ENCODE measurements at places on chromosomes 5 and 9.
A peak's percentile ranks its signal among the peaks of the same experiment; 100 is the strongest.

DNA sequence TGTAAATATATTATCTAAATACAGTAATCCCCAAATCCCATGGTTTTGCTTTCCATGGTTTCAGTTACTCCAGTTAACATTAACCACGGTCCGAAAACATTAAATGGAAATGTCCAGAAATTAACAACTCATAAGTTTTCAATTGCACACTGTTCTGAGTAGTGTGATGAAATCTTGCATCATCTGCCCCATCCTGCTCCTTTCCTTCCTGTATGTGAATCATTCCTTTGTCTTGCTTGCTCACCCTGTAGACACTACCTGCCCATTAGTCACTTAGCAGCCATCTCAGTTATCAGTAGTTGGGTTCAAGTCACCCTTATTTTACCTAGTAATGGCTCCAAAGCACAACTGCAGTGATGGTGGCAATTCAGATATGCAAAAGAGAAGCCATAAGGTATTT lies 1568.5 kb upstream of the WWC1 start:
- DNase-seq = no peak

- no peak for DNase-seq
Measured at GRCh38 chr9:129569502-129570449, 51.1 kb downstream of the C9orf50 start.

- no peak for DNase-seq
Measured at GRCh38 chr5:157253547-157253946, 12.4 kb upstream of the CYFIP2 start.

GRCh38 chr9:75869236-75869635 lies 21.2 kb upstream of the PCSK5 start:
- peak; percentile 12 for DNase-seq

- no peak for DNase-seq
Measured at GRCh38 chr5:74325866-74326265, 314.7 kb downstream of the ENC1 start.

DNA sequence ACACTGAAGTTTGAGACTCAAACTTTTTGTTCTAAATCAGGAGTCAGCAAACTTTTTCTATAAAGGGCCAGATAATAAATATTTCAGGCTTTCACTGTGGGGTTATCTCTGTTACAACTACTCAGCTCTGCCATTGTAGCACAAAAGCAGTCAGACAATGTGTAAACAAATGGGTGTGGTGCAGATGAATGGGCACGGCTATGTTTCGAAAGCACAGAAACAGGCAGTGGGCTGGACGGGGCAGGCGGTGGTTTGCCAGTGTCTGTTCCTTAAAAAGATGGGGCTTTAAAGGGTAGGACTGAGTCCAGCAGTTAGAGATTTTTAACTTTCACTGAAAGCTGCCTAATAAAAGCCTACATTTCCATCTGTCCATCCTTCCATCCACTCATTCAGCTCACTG lies 48.9 kb downstream of the PFDN1 start:
- DNase-seq = no peak

DNA sequence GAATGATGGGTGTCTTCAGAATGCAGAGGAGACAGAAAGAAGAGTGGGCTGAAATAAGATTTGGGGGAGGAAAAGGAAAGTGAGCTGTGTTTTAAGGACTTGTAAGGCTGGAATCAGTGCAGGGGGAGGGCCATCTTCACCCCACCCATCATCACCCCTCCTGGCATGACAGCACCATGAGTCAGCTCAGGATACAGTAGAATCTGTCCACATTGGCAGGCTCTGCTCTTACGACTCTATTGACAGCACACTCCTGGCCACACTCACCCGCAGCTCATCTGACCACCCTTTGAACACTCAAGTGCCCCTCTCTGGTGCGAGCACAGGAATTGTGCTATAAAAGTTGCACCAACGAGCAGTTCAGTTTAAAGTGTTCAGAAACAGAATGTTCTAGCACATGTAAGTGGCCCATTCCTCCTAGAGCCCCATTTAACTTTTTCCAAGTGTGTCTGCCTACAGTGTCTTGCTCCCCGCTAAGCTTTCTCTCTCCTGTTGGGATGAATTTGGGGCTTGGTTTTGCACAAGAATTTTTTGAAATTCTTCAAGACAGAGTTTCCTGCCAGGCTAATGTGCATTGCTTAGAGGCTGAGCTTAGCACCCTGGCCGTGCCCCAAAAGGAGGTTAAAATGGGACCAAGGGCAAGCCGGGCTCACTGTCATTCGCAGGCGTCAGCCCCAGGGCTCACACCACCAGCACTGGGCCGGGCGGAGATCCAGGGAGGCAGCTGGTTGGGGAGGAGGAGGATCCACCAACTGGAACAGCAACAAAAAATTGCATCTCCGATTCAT lies 12.0 kb downstream of the ADRA1B start:
- DNase-seq = no peak

- DNase-seq = no peak
Measured at GRCh38 chr5:6224406-6224805, 153.9 kb downstream of the MED10 start.

DNA sequence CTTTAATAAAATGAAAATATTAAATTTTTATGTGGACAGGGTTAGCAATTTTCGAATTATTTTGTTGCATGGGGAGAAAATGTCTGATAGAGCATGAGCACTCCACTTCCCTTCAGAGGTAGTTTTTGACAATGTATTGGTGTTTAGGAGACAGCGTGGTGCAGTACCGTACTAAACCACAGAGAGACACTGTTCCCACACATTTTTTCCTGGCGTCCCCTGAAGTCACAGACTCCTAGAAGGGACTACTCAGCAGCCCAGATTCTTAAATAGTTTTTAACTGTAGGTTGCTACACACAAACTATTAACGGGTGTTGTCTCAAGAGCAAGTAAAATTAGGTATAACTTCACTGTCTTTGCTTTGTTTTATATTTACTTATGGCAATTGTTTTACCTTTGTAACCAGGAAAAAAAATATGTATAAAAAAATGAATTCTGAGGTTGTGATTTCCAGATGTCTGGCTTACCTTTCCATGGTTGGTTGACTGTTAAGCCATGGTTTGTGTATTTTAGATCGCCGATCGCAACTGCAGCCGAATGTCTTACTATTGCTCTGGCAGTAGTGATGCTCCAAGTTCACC lies 171.2 kb downstream of the DOCK8 start:
- DNase-seq = no peak

- no peak for DNase-seq
Measured at GRCh38 chr5:73104326-73104725, 16.0 kb upstream of the TMEM171 start.

DNA sequence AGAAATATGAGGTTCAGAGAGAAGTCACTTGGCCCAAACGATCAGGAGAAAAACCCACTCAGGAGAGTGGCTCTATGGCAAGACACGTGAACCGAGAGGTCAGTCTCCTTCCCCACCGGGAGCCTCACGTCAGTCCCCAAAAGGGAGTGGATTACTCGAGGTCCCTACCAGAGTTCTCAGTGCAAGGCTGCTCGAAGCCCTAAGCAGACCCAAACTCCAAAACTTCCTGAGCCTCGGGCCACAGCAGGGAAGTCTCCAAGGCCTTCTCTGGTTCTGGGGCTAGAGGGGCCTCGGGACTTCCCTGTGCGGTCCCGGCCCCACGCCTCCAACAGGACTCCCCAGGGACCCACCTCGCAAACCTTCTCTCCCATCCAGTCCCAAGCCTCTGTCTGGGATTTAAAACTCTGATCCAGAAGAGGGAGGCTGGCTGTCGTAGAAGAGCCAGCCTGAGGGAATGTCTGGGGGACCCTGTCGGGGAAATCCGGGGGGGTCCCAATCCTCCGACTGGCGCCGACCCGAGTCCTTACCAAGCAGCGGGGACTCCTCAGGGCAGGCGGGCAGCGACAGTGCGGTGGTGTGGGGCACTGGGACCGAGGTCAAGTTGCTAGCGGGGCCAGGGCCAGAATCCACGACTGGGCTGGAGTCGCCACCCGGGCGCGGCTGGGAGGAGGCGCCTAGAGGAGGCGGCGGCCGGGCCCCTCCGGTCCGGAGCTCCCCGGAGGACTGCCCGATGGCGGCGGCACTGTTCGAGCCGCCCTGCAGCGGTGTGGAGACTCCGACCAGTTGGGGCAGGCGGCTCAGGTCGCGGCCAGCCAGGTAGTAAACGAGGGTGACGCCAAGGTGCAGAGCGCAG lies 679 bp downstream of the B4GALT1 start:
- DNase-seq = peak; percentile 47

DNA sequence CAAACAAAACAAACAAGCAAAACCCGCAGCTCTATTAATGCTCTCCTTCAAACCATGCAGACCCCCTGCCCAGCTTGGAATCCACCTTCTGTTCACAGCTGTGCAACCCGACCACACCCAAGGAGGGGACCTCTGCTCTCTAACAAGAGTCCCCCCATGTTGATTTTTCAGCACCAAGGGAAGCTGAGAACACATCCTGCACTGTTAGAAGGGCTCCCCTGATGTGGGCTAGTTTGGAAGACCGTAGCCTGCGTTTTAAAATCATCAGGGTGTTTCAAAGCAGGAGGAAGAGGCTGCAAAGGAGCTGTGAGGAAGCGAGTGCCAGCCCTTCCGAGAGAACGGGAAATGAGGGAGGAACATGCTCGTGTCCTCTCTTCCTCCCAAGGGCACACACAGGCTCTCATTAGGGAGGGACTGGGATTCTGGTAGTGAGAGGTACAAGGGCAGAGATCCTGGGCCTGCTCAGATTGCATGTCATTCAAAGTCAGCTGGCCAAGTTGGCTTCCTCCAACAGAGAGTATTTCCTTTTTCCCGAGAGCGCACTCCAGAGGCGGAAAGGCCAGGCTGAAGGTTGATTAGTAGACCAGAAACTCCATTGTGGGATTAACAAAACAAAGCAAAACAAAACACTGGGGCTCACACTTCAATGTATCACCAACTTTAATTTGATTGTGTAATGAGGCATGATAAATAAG lies 185.9 kb downstream of the SEMA6A start:
- no peak for DNase-seq

DNA sequence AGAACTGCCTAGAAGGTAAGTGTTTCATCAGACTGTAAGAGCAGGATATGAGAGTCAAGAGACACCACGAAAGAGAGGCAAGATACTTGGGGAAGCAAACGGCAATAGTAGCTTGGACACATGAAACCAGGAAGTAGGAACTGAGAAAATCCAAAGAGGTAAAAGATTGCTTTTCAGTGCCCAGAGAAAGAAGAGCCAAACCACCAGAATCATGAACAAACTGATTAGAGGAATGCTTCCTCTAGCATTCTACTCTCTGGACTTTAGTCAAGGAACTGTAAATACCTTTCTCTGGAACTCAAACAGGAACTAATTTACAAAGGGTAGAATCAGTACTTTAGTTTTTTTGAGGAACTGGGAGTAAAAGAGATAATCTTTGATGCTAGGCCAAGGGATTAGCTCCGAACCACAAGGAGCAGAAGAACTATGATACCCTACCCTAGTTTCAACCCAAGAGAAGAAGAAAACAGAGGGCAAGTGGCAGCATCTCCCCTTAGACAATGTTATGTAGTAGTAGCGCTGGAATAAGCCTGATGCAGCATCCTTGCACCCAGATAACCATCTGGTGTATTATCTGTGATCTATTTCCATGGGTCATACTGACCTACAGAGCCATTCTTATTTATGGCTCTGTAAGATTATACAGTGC lies 41.3 kb downstream of the EFCAB9 start:
- no peak for DNase-seq

- no peak for DNase-seq
Measured at GRCh38 chr5:95241635-95242034, 43.3 kb downstream of the MCTP1 start.

- no peak for DNase-seq
Measured at GRCh38 chr9:38171538-38171884, 102.5 kb upstream of the SHB start.

DNA sequence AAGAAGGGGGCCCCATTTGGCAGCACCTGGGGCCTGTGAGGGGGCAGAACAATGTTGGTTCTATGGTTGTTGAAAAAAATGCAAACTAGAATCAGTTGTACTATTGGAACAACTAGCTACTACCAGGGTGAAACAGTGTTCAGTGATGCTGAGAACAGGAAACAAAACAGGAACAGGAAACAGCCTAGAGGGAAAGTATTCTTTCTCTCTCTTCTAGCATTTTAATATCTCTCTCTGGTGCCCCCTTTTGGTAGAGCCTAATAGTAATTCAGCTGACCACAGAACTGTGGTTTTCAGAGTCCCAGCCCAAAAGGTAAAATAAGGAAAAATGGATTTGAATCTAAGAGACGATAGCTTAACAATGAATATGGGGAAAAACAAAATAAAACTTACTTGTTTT lies 138.0 kb upstream of the KCNN2 start:
- no peak for DNase-seq

DNA sequence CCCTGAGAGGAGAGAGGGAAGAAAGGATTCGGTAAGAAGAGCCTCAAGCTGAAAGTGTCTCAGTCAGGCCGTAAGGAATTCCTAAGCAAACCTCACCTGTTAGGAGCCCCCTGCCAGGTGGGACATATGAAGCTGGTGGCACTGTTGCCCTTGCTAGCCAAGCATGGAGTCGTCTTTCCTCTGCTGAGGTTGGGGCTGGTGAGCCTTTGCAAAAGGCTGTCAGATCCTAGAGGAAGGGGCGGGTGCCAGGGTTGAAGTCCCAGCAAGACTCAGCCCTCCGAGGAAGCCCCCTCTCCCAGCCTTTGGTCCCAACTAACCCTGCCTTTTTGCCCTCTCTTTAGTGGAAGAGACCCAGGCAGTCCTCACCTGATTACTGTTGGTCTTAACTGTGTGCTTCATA lies 5.5 kb upstream of the SMIM32 start:
- DNase-seq = no peak

DNA sequence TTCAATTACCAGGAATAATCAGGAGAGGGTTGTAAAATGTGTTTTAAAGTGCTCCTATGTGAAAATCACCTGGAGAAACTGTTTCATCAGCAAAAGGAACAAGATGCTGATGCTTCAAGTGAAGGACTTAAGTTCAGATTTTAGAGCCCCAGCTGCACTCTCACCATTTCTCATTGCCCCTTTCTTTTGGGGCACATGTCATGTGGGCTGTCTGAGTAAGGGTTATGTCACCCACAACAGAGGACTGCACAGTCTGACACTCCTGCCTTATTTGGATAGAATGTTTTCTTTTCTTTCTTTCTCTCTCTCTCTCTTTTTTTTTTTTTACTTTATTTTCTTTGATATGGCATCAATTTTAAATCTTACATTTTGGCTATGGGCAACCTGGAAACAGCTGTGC lies 204.1 kb upstream of the EFNA5 start:
- no peak for DNase-seq

GRCh38 chr5:94388773-94389514 lies 229.5 kb downstream of the KIAA0825 start:
- no peak for DNase-seq

DNA sequence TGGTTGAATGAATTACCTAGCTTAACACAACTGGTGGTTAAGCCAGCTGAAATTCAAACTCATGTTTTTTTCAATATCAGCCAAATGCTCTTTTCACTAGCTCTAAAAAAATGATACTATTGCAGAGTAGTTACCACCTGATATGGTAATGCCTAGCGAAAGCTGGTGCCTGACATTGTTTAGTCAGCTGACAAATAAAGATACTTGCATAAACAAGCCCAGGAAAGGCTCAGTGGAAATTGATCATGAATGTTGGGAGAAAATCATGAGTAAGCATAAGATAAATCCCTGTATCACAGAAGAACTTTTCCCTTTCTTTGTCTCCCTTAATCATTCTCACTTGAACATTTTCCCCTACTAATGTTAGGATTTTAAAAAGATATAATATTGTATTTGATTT lies 54.6 kb downstream of the FGF10 start:
- DNase-seq = no peak

- DNase-seq = no peak
Measured at GRCh38 chr5:66469684-66470083, 126.5 kb upstream of the MAST4 start.

GRCh38 chr5:92627186-92627585 lies 953.8 kb downstream of the NR2F1-AS1 start:
- no peak for DNase-seq

GRCh38 chr9:69382135-69382534 lies 57.1 kb downstream of the ENTREP1 start:
- no peak for DNase-seq

- no peak for DNase-seq
Measured at GRCh38 chr9:90860826-90861225, 59.2 kb downstream of the SYK start.
